Panc1 (cell line): ENCODE measurements at places on chromosomes 13 and 19.

GRCh38 chr19:43639519-43640423, at the start of gene CADM4:
Gene CADM4 (minus strand): TSS chr19:43639850. CDS start chr19:43639790, 60 bp downstream.
- no peak for DNase-seq

DNA sequence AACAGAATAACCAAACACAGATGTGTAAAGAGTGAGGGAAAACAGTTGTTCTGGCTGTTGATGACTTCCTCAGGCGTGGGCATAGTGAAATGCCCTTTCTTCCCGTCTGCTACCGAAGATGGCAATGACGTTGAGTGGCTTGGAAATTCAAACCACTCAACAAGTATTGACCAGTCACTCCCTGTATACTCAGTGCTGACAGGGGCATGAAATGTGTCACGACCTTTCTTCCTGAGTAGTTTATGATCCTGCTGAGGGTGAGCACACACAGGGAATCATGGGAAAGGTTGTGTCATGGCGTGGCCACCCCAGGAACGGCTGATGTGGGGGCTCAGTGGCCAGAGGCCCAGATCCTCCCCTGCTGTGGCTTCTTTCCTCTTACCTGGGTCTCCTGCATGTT, 87.8 kb upstream of the C1QTNF9B start:
- DNase-seq: no peak

- DNase-seq: no peak
These were observed 10.4 kb downstream of the SMARCA4 start for GRCh38 chr19:10971107-10971726.

DNA sequence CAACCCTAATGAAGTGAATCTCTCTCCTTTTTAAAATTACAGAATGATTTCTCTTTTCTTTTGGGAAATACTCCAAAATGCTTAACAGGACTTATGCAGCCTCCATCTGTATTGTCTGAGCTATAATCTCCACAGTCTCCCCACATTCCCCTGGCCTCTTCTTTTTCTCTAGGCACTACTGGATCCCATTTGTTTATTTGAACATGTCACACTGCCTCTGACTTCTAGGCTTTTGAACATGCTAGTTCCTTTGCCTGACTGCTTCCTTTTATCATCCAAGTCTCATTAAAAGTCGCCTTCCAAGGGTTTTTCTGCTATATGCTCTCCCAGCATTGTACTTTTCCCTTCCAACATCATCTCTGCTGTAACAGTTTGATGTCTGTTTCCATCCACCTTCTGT, 548.7 kb downstream of the PCDH9 start:
- DNase-seq: no peak

GRCh38 chr19:13995017-13995728, 10.9 kb downstream of the RFX1 start:
- no peak for DNase-seq

- DNase-seq: no peak
These were observed 66.0 kb upstream of the TNFRSF19 start for GRCh38 chr13:23504180-23504579.

- DNase-seq: no peak
These were observed 11.4 kb downstream of the ZNF560 start for GRCh38 chr19:9487016-9487415.

DNA sequence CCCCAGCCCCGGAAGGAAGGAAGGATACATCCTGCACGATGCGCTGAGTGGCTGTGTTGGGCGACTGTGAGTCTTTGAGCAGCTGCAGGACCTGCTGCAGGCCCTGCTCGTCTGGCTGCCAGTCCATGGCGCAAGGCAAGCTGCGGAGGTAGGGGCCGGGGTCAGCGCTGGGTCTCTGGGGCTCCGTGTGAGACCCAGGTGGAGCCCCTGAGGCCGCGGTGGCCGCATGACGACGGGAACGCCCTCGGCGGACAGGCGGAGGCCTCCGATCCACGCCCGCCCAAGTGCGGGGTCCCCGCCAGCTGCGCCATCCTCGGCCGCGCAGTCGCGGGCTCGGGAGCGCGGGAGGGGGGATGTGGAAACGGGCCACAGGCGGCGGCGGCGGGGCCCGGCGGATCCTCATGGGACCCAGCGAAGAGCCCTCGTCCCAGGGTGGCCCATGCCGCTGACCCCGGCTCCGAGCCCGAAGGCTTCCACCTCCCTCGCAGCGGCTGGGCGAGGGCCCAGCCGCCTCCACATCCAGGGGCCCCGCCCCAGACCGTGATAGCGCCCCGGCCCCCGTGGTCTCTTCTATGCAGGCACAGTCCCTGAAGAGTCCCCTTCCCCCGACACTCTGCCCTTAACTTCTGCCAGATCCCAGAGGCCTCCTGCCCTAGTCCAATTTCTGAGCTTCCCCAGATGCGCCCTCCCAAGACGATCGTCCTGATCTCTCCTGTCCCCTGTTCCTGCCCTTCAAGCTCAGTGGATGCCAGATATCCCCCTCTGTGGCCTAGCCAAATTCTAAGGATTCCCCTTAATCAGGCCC, 2.7 kb downstream of the TNPO2 start:
- DNase-seq: no peak

- DNase-seq: no peak
These were observed 189.1 kb downstream of the GGACT start for GRCh38 chr13:100399455-100399854.

DNA sequence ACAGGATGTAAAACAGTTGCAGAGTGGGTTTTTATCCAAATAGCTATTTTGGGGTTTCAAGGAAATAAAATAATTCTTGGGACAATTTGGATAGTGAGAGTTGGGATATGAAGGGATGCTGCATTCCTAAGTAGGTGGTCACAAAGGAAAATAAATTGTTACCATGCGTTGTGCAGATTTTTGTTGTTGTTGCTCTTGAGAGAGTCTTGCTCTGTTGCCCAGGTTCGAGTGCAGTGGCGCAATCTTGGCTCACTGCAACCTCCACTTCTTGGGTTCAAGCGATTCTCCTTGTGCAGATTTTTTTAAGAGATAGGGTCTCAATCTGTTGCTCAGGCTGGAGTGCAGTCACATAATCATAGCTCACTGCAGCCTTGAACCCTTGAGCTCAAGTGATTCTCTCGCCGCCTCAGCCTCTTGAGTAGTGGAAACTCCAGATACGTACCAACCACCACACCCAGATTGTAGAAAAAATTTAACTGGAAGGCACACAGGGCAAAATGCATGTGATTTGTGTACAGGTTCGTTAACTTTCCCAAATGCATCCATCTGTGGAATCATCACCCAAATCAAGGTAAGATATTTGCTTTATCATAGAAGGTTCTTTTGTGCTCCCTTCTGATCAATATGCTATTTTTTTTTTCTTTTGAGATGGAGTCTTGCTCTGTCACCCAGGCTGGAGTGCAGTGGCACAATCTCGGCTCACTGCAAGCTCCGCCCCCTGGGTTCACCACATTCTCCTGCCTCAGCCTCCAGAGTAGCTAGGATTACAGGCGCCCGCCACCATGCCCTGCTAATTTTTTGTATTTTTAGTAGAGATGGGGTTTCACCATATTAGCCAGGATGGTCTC, 16.0 kb downstream of the SLC1A5 start:
- no peak for DNase-seq

GRCh38 chr13:76622315-76623040, 263.7 kb downstream of the KCTD12 start:
- no peak for DNase-seq

DNA sequence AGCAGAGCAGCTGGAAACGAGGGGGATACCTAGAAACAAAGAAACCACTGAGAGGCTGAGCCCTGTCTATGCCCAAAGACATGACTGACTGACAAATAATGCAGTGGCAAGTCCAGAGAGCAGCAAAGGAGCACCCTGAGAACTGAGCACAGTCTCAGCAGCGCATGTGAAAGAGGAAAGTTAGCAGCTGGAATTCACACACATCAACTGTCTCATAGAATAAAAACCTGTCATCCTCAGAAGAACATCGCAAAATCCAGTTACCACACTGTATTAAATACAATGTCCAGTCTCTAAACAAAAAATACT, 24.1 kb upstream of the DLEU7 start:
- DNase-seq: no peak

- DNase-seq: no peak
These were observed 437.6 kb upstream of the ARGLU1 start for GRCh38 chr13:107005577-107005976.

DNA sequence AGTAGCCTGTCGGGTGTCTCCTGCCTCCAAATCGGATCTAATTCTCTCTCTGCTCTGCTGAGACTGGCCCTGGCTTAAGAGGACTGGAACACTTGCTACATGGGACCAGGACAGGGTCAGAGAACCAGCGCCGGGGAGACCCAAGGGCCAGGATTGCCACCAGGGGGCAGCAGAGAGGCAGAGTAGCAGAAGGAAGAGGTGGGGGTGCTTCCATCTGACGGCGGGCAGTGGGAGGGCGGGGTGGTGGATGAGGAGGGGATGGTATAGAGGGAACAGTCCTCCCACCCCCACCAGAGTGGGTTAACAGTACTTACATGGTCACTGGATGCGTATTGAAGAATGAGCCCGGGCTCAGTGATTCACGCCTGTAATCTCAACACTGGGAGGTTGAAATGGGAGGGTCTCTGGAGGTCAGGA, 11.9 kb downstream of the SELENOW start:
- DNase-seq: peak; percentile 32

DNA sequence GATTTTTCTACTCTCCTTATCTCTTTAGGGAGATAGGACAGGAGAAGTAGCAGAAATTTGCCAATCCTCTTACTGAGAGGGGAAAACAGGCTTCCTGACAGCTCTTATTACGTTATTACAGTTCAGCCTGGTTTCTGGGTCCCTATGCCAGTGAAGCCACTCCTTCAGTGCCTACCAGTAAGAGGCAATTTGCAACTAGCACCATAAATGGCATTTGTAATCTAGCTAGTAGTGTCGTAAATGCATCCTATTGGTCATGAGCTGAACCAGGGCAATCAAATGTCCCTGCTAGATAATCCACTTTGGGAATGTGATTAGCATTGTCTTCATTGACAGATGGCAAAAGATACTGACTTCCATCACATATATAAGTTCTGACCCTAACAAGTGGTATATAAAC, 428.8 kb downstream of the DCT start:
- no peak for DNase-seq

GRCh38 chr19:55005684-55006488, 32.2 kb downstream of the GP6 start:
- no peak for DNase-seq

DNA sequence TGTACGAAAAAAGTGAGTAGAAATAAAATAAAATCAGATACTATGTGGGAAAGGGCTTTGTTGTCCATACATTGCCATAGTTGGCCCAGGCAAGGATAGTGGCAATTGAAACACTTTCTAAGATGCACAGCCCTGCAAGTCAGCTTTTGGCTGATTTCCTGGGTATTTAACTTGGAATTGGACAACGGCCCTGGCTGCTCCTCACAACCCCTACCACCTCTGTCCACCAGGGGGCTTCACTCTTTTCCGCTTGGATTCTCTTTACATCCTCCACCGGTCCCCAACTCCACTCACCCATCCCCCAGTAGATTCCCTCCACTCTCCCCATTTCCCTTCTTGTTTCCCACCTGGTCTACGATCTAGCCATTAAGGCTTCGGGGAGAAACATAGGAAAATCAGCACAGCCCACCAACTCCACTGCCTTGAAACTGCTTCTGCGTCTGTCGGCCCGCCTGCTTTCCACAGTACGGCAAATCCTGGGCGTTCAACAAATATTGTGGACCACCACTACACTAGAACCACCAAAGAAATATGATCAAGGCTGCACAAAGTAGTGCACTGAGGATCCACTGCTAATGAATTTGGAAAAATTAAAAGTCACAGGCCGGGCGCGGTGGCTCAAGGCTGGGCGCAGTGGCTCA, 48.6 kb upstream of the GTF3A start:
- no peak for DNase-seq

DNA sequence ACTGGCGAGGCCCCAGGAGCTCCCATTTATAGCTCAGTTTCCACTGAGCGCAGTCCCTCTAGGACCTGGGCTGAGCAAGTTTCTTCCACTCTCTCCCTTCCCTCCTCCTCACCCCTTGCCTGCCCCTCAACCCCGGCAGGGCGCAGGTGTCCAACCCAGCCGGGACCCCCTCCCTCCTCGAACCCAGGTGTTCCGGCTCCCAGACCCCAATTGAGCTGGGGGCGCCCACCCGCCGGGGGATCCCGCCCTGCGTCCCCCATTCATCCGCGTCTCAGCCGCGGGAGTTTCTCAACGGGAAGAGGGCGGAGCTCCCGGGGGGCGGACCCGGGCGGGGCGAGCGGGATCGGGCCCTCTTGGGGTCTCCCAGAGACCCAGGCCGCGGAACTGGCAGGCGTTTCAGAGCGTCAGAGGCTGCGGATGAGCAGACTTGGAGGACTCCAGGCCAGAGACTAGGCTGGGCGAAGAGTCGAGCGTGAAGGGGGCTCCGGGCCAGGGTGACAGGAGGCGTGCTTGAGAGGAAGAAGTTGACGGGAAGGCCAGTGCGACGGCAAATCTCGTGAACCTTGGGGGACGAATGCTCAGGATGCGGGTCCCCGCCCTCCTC, at the start of gene KIRREL2:
Gene KIRREL2, plus strand, starts transcription at position 366 of the 604 bp plus-strand sequence. Its CDS starts 209 bp downstream, at position 575.
- DNase-seq: no peak

GRCh38 chr19:1459479-1459878, 9.6 kb downstream of the APC2 start:
- DNase-seq: no peak

- peak; percentile 69 for DNase-seq
These were observed 111.8 kb downstream of the SACS start for GRCh38 chr13:23321535-23322241.

- no peak for DNase-seq
These were observed 148.1 kb downstream of the VWA8 start for GRCh38 chr13:41812851-41813250.

DNA sequence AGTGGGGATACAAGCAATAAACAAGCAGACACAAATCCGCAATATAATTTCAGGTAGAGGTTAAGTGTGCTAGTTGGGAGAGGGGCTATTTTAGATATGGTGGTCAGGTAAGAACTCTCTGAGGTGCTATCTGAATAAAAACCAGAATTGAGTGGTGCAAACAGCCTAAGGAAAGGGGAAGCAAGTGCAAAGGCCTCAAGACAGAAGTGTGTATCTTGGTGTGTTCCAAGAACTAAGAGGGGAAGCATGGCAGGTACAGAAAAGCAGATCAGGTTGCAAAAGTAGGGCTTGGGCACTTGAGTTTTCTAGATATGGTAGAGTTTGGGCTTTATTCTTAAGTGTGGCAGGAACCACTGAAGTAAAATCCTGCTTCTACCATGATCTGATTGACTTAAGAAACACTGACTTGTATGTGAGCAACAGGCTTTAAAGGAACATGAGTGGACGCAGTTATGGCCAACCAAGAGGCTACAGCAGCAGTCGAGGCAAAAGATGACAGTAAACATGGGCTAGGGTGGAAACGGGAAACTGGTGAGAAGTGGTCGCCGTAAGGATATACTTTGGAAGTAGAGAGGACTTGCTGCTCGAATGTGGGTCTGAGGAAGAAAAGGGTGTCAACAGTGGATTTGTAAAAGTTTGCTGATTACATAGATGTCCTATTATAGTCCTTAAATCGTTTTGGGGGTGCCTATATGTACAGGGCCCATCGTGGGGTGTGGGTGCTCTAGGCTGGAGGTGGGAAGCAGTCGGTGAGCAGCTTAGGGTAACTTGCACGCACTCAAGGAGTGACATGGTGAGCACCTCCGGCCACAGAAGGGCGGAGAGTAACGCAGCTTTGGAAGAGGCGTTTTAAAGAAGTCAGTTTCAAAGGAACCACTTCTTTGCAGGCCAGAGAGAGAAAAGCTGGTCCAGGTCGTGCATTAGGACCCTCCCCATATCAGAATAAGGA, 677 bp downstream of the TGDS start:
- DNase-seq: no peak

GRCh38 chr19:45632468-45633196, 6.6 kb downstream of the EML2 start:
- no peak for DNase-seq

- DNase-seq: no peak
These were observed 32.2 kb downstream of the SLAIN1 start for GRCh38 chr13:77729502-77730221.

- DNase-seq: no peak
These were observed 221.3 kb downstream of the MYO16 start for GRCh38 chr13:108850691-108851090.

GRCh38 chr13:31885994-31886393, 145.6 kb upstream of the FRY start:
- no peak for DNase-seq
